Frontal cortex (tissue), 4 donors: ENCODE measurements at places on chromosomes 1 and 21. TPM values are rescaled to one million over a fixed set of nuclear protein-coding genes. Genes with fewer than 3 reads are reported as not detected.

The THEMIS2 gene
- total RNA-seq = 3.7 TPM

- DNase-seq = no peak
Observed at GRCh38 chr1:17181781-17182464, 23.0 kb upstream of the PADI1 start.

DNA sequence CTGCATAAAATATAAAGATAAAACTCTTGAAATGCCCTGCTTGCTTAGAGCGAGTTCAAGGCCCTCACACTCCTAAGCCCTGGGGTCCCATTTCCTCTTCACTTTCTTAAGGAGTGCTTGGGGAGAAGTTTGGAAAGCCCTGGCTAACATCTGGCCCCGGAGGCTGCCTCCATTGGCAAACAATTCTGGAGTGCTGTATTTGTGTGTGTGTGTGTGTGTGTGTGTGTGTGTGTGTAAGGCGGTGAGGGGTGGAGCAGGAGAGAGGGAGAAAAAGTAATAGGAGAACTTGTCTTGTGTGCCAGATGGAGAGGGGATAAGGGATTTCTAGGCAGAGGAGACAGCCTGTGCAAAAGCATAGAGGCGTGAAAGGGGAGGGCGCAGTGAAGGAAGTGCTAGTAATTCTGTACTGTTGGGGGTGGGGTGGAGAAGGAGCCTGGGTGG, 578 bp upstream of the TRIM62 start:
- no peak for DNase-seq

DNA sequence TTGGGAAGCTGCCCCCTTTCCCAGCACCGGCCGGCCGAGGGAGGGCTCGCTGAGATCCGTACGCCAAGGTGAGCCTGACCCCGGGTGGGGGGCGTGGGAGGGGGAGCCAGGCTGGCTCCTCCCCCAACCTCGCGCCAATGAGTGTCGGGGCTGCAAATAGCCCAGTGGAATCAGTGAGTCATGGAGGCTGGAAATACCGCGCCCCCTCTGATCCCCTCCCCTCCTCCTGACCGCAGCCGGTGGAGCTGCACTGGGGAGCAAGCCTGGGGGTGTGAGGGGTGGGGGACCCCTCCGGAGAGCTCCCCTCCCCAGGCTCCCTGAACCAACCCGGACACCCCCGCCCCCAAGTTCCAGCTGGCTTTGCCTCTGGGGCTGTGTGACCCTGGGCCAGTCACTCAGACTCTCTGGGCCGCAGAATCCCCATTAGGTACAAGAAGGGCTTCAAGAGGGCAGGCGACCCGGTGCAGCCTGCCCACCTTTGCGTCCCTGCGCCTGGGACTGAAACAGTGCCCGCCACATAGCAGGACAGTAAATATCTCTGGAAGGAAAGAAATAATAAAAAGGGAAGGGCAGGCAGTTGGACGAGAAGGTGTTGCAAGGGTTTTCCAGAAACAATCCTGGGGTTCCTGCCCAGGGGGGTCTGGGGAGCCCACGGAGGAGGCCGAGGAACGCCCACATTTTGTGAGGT, 4.5 kb downstream of the HSPB7 start:
- DNase-seq = no peak
